Thoracic aorta (tissue), 2 donors: ENCODE measurements at places on chromosomes 1 and 21. TPM values are rescaled to one million over a fixed set of nuclear protein-coding genes. Genes with fewer than 3 reads are reported as not detected.

Gene MIGA1
- 16.0 TPM for total RNA-seq

Gene CFHR3
- total RNA-seq = not detected

Gene SH3D21
- total RNA-seq = 3.9 TPM

Gene LDLRAD2
- 0.27 TPM for total RNA-seq

Gene LMOD1
- 638 TPM for total RNA-seq

Gene KRTAP21-2
- not detected for total RNA-seq

Gene S100A16
- 81.1 TPM for total RNA-seq

Gene GJA9
- not detected for total RNA-seq

Gene S100A9
- total RNA-seq = 478 TPM

Gene CA6
- total RNA-seq = not detected

Gene SERTAD4
- 10.0 TPM for total RNA-seq

Gene LGR6
- 76.6 TPM for total RNA-seq

Gene TRIM33
- total RNA-seq = 29.4 TPM

Gene ETV3L
- total RNA-seq = not detected

Gene RIIAD1
- total RNA-seq = not detected

Gene SYT6
- total RNA-seq = not detected

Gene MPZ
- 2.7 TPM for total RNA-seq

Gene ACTN2
- 32.2 TPM for total RNA-seq

Gene FLG
- not detected for total RNA-seq

Gene SLC2A5
- total RNA-seq = 14.7 TPM

Gene LDLRAP1
- total RNA-seq = 35.2 TPM

Gene RAP1GAP
- total RNA-seq = 0.27 TPM

Gene BECN2
- total RNA-seq = not detected

Gene UCK2
- total RNA-seq = 47.5 TPM

Gene CFHR5
- total RNA-seq = not detected

Gene IVL
- total RNA-seq = 0.27 TPM

Gene PODN
- 119 TPM for total RNA-seq

Gene LCE3B
- total RNA-seq = not detected

Gene OR2L13
- total RNA-seq = not detected

Gene TIE1
- 25.7 TPM for total RNA-seq

Gene TP73
- not detected for total RNA-seq

Gene SLC26A9
- total RNA-seq = 1.1 TPM

Gene LRIF1
- 3.0 TPM for total RNA-seq

Gene SMCP
- total RNA-seq = not detected

Gene MPL
- not detected for total RNA-seq

Gene SLC22A15
- 7.3 TPM for total RNA-seq
